Left renal pelvis (tissue), 4 donors: ENCODE measurements at places on chromosomes 12 and 14. TPM values are rescaled to one million over a fixed set of nuclear protein-coding genes. Genes with fewer than 3 reads are reported as not detected.

The CCDC198 gene
- polyA plus RNA-seq = 416 TPM

DNA sequence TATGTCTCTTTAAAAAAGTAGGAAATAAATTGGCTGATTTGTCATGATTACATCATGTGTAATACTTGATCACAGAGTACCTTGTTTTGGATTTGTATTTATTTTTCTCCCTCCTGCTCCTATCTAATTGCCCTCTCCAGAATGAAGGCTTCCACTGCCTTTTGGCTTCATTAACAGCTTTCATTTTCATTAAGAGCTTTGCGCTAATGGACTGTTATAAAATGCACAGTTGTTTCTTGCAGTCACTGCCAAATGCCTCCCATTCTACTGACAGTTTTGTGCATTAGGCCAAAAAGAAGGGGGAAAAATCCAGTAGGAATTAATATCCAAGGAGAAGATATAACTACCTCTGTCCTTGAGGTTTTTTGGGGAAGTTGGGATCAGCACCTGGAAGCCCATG is 159.2 kb downstream of the NRXN3 start:
- DNase-seq = no peak

- DNase-seq = peak; percentile 75
Observed at GRCh38 chr12:67430708-67431335, 161.7 kb downstream of the CAND1 start.

The TRHDE gene
- 5.4 TPM for polyA plus RNA-seq

- DNase-seq = no peak
Observed at GRCh38 chr12:106633451-106633823, 50.6 kb downstream of the RFX4 start.
